ENCODE measurements at places on chromosomes 12 and 14. TPM values are rescaled to one million over a fixed set of nuclear protein-coding genes. Genes with fewer than 3 reads are reported as not detected.

DNA sequence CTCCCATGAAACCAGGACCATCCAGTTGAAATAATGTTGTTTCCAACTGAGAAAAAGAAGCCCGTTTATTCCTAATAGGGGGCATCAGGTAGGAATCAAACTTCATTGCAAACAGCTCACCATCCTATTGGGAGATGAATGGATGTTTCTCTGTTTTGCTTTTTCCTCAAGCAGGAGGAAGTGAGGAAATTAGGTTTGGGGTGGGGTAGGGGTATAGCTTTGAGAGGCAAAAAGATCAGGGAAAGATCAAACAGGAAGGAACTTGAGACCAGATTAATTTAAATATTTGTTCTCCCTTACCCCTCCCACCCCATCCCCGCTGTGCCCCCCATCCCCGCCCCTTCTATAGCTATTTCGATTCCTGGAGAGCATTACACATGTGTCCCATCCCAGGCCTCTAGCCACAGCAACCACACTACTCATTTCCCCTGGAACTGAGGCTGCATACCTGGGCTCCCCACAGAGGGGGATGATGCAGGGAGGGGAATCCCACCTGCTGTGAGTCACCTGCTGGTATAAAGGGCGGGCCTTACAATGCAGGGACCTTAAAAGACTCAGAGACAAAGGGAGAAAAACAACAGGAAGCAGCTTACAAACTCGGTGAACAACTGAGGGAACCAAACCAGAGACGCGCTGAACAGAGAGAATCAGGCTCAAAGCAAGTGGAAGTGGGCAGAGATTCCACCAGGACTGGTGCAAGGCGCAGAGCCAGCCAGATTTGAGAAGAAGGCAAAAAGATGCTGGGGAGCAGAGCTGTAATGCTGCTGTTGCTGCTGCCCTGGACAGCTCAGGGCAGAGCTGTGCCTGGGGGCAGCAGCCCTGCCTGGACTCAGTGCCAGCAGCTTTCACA is at the start of gene IL23A:
IL23A (plus strand) TSS at position 577 of the 850 bp plus-strand sequence; CDS start at position 738, 161 bp downstream.
- H3K4me1 ChIP-seq: peaks cover 11% of the 10 kb centered on the region
- H3K36me3 ChIP-seq: peaks cover 9% of the 10 kb centered on the region
- H3K4me3 ChIP-seq: no peak within 1 kb of the TSS
- no peaks in the 10 kb centered on the region for H3K27me3 ChIP-seq
- peak; percentile 11 for DNase-seq

The GPR84 gene
- polyA plus RNA-seq: 0.24 TPM

GRCh38 chr14:58239244-58240195 is 5.1 kb upstream of the PSMA3 start:
- peak; percentile 77 for DNase-seq
- H3K36me3 ChIP-seq: no peaks in the 10 kb centered on the region
- H3K4me3 ChIP-seq: peak overlapping the region; percentile 58
- H3K4me1 ChIP-seq: peaks cover 7% of the 10 kb centered on the region

DNA sequence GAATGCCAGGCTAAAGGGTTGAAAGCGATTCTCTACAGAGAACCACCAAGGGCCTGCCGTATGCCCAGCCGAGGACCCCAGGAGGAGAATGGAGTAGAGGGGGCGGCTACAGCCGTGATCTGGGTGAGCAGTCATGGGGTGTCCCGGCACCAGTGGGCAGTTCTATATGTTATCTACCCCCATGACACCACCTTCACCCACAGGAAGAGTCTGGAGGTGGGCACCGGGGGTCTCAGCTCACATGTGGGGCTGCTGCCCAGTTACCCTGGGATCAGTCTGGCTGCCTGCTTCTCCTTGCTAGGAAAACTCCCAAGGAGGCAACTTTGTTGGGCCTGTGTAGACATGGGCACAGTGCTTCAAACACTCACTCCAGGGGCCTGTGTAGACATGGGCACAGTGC is 99.4 kb downstream of the LGMN start:
- H3K27ac ChIP-seq: no peak overlapping the region
- no peaks in the 10 kb centered on the region for H3K36me3 ChIP-seq
- H3K27me3 ChIP-seq: no peaks in the 10 kb centered on the region

All from small intestine (tissue), 16 donors.